ENCODE measurements at places on chromosomes 4 and X.
A peak's percentile ranks its signal among the peaks of the same experiment; 100 is the strongest.

- no peak for DNase-seq
These were observed 155.0 kb upstream of the MAOA start for GRCh38 chrX:43500996-43501694.

DNA sequence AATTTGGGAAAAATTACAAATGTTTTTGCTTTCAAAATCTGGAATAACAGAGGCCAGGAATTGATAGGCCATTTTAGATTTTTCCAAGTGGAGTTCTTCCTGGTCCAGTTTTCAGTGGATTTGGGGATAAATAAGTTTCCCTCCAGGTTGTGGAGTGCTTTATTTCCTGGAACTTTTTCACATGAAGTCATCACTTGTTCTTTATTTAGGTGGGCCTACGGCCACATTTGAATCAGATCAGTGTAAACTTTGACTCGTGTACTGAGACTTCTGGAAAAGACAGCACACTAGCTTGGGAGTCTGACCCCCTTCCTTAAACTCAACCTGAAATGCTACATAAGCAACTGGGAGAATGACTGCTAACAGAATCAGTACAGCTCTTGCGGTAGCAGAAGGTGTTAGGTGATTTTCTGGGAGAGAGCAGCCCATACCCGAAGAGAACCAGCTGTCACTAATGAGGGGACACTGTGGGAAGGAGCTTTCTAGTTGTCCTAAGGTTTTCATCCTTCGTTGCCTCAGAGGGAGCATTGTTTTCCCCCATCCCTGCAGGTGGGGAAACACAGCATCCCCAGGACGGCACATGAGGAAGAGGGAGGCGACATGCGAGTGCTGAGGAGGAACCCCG, 235.2 kb upstream of the FAT1 start:
- no peak for DNase-seq

GRCh38 chr4:138958519-138958918, 57.1 kb upstream of the NOCT start:
- no peak for DNase-seq

GRCh38 chr4:38466401-38466800, 197.6 kb upstream of the KLF3 start:
- DNase-seq: no peak

GRCh38 chr4:156941940-156942548, 29.6 kb downstream of the PDGFC start:
- peak; percentile 7 for DNase-seq

DNA sequence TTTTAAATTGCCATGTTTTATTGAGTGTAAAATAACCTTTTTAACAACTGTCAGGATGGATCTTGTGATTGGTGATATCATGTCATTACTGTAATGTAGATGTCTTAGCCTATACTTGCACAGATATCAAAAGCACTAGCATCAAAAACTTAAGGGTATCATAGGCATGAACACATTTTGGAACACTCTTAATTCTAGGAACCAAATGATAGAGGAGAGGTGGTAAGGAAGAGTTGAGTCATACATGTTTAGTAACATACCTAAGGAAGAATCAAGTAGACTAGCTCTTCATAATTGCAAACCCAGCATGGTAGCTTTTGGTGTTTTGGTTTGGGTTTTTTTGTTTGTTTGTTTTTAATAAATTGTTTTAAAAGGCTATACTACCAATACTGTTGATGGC, 43.4 kb downstream of the SMARCAD1 start:
- no peak for DNase-seq

Data from H7 (cell line).